ENCODE measurements at places on chromosomes 2 and 18. TPM values are rescaled to one million over a fixed set of nuclear protein-coding genes. Genes with fewer than 3 reads are reported as not detected.

DNA sequence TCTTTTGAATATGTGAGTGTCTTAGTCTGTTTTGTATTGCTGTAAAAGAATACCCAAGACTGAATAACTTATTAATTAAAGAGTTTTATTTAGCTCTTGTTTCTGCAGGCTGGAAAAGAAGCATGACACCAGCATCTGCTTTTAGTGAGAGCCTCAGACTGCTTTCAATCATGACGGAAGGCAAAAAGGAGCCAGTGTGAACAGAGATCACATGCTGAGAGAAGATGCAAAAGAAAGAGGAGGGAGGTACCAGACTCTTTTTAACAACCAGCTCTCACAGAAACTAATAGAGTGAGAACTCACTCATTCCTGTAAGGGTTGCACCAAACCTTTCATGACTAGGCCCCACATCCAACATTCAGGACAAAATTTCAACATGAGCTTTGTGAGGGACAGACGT lies 101.6 kb upstream of the HNMT start:
- no peak for DNase-seq

Gene SLC9A2
- 6.4 TPM for total RNA-seq

- DNase-seq = no peak
Measured at GRCh38 chr2:166104773-166105172, 23.0 kb downstream of the SCN1A start.

DNA sequence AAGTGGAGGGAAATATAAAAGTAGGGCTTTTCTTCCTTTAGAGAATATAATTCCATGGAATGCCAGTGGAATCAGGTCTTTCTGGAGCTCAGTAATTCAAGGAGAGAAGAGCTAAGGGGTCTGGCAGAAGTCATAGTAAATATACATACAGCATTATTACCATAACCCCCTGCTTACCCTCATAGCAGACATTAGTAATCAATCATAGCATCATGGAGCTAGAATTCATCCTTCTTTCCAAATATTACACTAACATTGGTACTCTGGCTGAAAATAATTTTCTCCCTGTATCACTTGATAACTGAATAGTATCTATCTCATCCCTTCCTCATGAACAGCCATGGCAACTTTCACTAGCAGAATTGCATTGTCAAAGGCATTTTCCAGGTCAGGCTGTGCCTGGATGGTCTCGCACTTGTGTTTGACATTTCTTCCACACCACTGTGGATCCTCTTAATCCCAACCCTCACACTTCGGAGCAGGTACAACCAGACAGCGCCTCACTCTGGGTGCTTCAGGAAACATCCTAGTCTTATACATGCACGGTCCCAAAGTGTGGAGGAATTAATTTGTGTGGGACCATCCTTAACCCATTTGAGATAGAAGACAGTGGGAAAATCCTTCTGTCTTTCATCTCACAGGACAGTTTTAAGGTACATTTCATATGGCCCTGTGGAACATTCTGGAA lies 84.2 kb upstream of the SEC11C start:
- DNase-seq = no peak

Gene CRYBA2
- total RNA-seq = not detected

- no peak for DNase-seq
Measured at GRCh38 chr18:67200665-67201064, 315.9 kb downstream of the DSEL start.

Gene IL1RL1
- 4.3 TPM for total RNA-seq

DNA sequence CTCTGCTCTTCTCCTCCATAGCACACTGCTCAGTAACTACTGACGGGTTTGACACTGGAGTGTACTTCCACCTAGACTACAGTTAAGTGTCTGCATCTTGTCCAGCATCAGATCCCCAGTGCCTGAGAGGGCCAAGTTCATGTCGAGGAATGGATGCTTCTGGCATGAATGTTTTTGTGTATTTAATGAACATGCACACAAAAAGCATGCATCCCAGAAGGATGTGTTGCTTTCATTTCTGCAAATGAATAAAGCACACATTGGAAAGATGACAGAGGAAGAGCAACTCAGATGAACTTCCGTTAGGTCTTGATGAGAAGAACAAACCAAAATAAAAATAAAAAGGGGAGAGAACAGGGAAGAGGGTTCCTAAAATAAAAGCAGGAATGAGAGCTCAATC lies 27.9 kb downstream of the C2orf49 start:
- no peak for DNase-seq

- DNase-seq = peak; percentile 27
Measured at GRCh38 chr2:29293830-29294438, 178.7 kb downstream of the CLIP4 start.

GRCh38 chr18:71689416-71690160 lies 854.6 kb downstream of the CBLN2 start:
- no peak for DNase-seq

Gene ZNF396
- 6.0 TPM for total RNA-seq

- no peak for DNase-seq
Measured at GRCh38 chr2:240419271-240419670, 16.2 kb upstream of the GPC1 start.

- DNase-seq = peak; percentile 14
Measured at GRCh38 chr2:35783723-35784122, 571.9 kb upstream of the CRIM1 start.

Gene TMEM247
- not detected for total RNA-seq

DNA sequence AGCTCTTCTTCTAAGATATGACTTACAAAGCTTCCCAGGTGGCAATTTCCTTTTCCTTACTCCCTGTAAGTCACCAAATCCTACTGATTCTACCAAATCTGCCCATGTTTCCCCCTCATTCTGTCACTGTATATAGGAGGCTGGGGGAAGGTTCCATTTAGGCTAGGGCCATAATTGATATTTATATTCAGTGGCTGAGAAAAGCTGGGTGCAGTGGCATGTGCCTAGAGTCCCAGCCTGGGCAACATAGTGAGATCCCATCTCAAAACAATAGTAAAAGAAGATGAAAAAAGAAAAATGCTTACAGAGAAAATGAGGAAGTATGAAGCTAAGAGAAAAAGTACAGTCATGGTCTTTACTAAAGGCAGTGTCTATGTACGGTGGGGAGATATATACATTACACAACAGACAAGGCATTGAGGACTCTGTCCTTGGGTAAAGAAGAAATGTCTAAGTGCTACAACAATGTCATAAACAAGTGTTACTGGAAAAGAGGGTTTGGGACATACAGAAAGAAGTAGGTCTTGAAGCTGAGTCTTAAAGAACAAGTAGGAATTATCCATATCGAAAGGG lies 4.8 kb downstream of the CWC22 start:
- no peak for DNase-seq

Gene ICOS
- total RNA-seq = not detected

DNA sequence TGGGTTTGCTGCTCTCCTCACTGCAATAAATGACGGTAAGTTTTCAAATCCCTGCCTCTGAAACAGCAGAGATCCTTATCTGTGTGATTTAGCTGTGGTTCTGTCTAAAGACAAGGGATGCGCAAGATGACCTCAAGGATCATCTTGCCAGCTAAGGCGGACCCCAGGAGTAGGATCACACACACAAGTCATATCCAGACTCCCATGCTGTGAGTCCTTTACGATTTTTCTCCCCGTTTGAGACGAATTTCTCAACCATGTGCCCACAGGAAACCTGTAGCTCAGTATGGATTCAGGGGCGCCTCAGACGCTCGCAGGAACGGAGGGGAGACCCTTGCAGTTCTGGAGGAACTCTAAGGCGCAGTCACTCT lies 11.1 kb upstream of the DCTN1 start:
- peak; percentile 13 for DNase-seq

DNA sequence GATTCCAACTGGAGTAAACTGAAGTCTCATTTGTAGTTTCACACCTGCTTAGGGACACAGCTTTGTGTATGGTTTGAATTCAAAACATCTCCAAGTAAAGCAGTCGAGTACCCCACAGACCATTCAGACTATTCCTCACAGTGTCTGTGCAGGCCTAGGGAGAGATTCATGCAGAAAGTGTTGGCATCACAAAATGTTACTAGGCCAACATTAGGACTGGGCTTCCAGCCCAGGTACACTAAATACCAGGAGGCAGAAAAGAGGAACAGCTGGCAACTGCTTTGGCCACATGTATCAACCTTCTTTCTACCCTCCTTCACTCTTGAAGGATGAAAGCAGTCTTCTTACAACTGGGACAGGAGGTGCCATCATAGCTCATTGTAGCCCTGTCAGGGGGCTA lies 270.4 kb upstream of the TMEFF2 start:
- DNase-seq = no peak

Gene SERPINB13
- not detected for total RNA-seq

Data from renal cortical epithelial cell (primary cell).